Fibroblast of skin of right biceps (primary cell): ENCODE measurements at places on chromosomes 4 and X.

- peak; percentile 41 for DNase-seq
These were observed 263.5 kb upstream of the DKK2 start for GRCh38 chr4:107299646-107300045.

DNA sequence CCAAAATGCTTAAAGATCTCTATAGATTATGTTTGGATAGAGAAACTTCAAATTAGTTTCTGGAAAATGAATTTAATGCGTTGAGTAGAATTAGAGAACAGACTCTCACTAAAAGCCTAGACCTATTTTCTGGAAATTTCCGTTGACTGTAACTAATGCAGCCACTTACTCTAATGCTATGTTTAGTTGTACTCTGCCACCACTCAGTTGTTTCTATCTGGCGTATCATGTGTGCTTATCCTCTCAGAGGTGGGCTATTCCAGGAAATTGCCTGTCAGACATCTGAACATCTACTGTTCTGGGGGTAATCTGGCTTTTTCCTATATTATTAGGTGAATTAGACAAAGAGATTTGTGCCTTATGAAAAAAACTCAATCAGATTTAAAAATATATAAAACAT is 347.1 kb upstream of the FSTL5 start:
- no peak for DNase-seq

- DNase-seq = no peak
These were observed 46.5 kb downstream of the ABLIM2 start for GRCh38 chr4:8112036-8112576.

- no peak for DNase-seq
These were observed 261.7 kb upstream of the GATB start for GRCh38 chr4:152022543-152022942.

DNA sequence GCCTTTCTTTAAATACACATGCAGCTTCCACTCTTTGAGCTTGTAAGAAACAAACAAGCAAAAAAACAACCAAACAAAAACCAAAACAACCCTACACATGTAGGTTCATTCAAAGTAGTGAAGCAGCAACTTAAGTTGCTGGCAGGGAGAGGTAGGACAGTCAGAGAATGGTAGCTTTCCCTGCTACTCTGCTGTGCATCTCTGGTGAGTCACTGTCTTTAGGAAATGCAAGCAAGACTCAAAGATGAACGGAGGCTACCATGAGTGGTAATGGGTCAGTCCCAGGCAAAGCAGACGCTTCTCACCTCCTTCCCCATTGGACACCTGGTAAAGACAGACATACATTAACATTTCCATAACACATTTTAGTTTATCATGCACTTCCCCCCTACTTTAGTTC is 43.2 kb downstream of the PGRMC2 start:
- DNase-seq = peak; percentile 47

- DNase-seq = no peak
These were observed 212.3 kb upstream of the FGF13 start for GRCh38 chrX:138923805-138924204.

- peak; percentile 6 for DNase-seq
These were observed at the start of gene FAM149A for GRCh38 chr4:186104114-186104889. FAM149A (plus strand) TSS chr4:186104704.

DNA sequence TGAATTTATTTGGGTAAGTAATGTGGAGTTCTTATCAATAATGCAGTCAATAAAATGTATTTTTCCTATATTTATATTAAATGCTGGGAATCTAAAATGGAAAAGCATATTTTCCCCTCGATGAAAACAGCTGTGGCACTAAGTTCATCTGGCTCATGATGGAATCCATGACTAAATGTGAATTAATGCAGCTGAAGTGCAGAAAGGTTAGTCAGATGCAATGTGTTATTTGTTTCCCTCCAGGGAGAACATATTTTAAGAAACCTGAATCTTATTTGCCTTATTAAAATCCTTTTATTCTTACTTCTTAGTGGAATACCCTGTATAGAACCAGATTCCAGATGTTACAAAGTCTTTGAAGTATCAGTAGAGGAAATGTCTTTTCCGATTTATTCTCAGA is 247.9 kb downstream of the ARHGAP24 start:
- DNase-seq = peak; percentile 75

- DNase-seq = no peak
These were observed 40.4 kb downstream of the EFHC2 start for GRCh38 chrX:44303119-44303518.

DNA sequence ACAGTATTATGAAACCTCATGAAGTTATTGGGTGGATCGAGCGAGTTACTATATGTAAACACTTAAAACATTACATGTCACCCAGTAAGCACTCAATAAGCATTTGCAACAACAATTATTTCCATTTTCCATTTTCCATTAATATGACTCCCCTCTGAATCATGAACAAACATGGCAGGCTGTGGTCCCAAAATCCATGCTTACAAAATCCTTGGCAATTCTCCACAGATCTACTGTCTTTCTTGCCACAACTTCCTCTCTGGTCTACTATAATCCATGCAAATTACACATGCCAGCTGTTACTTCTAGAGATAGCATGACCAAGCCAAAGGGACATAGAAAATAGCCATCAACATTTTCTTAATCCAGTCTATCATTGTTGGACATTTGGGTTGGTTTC is 22.0 kb downstream of the ASB11 start:
- peak; percentile 8 for DNase-seq

GRCh38 chrX:132855780-132856341 is 102.6 kb downstream of the HS6ST2 start:
- DNase-seq = no peak

DNA sequence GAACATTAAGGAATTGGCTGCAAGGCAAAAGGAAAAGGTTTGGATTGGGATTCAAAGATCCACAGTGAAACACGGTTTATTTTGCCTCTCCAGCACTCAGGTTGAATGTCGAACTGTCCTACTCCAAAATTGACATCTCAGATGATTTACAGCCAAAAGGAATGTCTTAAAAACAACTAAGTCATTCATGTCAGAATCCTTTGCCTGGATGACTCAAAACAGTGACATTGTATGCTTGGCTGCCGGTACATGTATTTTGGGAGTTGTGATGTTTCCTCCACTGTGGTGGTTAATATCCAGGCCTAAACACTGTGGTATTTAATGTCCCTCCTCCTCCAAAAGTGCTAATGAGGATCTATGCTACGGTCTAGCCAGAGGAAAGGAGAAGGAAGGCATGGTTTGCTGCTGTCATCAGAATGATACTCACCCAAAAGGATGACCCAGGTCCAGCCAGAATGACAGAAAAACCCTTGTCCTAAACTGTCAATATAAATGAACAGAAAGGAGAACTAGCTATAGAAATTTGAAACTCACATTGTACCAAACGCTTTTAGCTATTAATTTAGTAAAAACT is 20.9 kb downstream of the PGM2 start:
- DNase-seq = peak; percentile 12

DNA sequence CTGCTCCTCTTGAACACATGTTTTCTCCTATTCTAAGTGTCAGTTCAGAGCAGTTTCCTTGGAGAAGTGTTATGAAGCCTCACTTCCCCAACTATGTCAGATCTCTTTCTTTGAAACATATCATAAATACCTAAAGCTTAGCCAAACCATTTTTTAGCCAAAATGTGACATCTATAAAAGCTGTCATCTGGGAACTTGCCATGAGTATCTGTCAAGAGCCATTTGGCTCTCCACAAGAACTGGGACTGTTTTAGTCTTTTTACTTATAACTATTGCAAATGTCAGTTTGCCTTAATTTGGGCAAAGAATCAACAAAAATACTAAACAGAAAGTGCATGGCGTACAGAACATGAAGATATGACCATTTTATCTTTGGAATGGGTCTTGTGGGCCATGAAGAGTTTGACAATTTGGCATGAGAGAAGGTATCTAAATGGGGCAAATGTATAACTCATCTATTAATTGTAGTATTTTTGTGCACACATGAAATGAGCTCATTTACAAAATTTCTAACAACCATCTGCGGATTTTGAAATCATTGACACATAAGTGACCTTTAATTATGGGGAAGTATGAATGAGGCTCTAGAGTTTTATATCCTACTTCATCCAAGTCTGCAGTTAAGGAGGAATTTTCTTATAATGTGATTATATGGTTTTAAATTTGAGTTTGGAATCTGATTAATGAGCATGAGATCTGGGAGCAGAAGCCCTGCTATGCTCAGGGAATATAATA is 129.1 kb upstream of the PACRGL start:
- no peak for DNase-seq
